ENCODE measurements at places on chromosomes 7 and 10.

DNA sequence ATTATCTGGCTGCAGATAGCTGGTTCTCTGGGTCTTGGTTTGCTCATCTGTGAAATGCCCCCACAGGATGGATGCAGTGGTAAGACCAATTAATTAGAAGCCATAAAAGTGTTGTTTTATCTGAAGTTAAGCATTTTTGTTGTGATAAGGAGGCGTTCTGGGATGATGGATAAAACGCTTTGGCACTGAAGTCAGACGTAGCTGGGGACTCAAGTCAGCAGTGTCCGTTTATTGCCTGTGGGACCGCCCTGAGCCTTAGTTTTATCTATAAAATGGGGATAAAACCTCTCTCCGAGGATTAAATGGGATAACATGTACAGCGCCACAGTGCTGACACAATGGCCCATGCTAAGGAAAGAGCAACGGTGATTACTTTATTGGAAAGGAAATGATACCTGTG lies 34.7 kb downstream of the TCF7L2 start:
- DNase-seq = no peak

GRCh38 chr10:35228058-35228457 lies 101.4 kb downstream of the CREM start:
- no peak for DNase-seq

- no peak for DNase-seq
These were observed 42.4 kb downstream of the SORBS1 start for GRCh38 chr10:95518455-95519452.

DNA sequence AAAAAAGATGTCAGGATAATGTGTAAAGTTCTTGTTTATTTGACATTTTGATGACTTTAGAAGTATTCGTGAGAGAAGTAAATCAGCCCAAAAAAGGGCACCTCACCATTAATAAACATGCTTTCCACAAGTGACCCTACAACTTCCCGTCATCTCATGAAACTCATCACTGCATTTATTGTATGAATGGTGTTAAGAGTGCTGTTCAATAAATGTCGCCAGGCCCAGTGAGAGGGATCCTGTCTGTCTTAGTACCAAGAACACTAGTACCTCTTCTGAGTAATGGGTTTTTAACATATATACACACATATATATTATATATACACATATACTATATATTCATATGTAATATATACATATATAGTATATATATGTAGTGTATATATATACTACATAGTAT lies 61.9 kb downstream of the TMEM26 start:
- no peak for DNase-seq

- no peak for DNase-seq
These were observed 522.6 kb downstream of the GLRX3 start for GRCh38 chr10:130658687-130659290.

DNA sequence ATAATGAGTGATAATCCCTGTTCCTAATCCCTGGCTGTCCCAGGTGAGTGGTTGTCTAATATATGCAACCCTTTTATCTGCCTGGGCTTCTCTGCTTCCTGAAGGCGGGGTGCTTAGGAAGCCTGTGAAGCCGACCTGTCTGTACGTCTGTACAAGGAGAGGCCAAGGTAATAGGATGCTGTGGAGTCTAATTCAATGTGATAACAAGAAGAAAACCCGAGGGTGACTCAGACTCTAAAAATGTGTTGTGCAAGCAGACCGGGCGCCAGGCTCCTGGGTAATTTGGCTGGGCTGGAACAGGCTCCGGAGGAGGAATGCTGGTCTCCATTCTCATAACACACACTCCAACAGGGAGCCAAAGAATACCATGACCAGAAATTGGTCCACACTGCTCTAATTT lies 43.6 kb downstream of the THNSL1 start:
- no peak for DNase-seq

DNA sequence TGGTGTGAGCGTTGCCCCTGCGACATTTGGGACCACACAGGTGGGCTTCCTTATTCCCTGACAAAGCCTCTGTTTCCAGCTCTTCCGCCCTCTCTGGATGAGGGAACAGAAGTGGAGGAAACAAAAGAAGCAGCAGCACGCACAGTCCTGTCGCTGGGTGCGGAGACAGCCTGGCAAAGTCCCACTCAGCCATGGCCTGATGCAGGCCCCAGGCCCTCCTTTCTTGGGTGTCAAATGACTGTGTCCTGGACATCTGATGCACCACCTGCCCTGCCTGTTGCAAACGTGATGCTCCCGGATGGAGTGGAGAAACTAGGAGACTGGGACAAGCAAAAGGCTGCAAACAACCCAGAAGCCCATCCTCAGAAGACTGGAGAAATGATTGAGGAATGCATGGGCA lies 20.7 kb downstream of the ZMIZ2 start:
- no peak for DNase-seq

GRCh38 chr10:100403734-100404133 lies 56.7 kb downstream of the SCD start:
- DNase-seq = no peak

- DNase-seq = no peak
These were observed 155.8 kb upstream of the AOAH start for GRCh38 chr7:36880108-36880507.

DNA sequence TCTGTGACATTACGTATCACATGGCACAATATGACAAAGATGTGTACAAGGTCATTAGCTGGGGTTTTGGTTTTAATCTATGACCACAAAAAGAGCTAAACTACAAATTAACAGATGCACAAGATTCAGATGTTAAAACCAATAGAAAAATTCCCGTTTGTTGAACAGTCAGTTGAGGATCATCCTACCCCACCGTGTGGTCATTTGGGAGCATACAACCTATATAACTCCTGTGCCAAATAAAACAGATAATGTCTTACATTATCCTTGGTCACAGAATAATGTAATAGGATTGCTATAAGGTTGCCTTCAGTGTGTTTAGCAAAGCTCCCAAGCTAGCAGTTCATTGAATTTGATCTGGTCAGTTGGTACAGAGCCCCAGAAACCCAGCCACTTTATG lies 28.2 kb downstream of the ASNS start:
- DNase-seq = no peak

DNA sequence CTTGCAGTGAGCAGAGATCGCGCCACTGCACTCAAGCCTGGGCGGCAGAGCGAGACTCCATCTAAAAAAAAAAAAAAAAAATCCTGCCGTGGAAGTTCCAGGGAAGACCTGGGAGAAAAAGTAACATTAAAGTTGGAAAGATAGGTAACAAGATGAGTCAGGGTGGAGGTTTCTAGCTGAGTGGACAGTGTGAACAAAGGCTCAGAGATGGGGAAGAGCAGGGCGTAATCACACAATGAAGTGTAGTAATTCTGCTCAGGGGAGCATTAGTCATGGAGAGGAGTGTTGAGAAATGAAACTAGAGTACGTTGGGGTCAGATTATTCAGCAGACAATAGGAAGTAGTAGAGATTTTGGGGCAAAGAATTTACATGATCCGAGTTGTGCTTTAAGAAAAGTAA lies 21.6 kb upstream of the WASL start:
- no peak for DNase-seq

GRCh38 chr7:155752756-155753445 lies 59.4 kb downstream of the SHH start:
- DNase-seq = no peak

DNA sequence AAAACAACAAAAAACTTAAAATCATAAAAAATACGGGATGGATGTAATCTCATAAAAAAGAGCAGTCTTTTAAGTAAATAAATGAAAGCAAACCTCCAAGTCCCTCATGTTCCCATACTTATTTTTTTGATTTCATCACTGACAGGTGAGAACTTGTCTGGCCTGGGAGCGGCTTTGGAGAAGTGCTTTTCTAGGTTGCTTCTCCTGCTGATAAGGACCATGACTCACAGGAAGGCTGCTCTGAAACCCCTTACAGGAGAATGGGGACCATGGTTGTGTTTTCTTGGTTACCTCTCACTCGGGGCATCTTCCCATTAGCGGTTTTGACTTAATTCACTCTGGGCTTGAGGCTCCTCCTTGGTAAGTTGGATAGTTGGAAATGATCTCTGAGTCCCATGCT lies 237.4 kb downstream of the CAMK1D start:
- no peak for DNase-seq

GRCh38 chr10:1057106-1057657 lies 997 bp downstream of the WDR37 start:
- no peak for DNase-seq

DNA sequence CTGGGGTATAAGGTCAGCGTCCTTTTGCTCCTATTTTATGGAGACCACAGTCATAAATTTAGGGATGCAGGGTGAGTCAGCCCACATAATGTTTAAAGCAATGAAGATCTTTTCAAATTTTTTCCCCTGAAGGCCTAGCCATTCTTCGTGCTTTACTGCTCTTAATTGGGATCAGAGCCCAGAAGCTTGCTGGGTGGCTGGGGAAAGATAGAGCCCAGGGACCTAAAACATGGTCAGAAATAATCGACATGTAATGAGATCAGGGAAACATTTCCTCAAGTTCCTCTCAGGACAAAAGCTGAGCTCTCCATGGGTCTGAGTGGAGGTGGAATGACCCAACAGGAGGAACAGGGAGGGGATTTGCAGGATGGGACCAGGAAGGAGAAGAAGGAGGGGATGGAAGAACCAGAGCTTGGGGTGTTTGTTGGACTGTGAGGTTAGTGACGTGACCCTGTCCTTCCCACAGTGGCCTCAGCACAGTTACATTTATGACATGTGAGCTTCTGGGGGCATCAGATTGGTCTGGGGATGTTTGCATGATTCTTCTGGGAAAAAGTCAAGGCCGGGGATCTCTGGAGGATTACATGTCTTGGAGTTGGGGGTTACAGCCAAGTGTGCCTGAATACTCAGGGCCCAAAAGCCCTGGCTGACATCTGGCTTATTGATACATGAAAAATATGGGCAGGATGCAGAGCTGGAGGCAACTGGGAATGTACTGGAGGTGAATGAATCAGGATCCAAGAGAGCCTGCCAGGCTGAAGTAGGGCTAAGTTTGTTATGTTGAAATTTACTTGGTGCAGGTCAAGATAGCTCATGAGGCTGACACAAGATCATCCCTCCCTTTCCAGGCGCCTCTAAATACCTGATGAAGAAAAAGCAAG lies 477.9 kb downstream of the RPS24 start:
- no peak for DNase-seq

GRCh38 chr7:68409851-68410250 lies 1188.4 kb upstream of the AUTS2 start:
- no peak for DNase-seq

GRCh38 chr10:119348516-119349240 lies 141.3 kb downstream of the GRK5 start:
- no peak for DNase-seq

DNA sequence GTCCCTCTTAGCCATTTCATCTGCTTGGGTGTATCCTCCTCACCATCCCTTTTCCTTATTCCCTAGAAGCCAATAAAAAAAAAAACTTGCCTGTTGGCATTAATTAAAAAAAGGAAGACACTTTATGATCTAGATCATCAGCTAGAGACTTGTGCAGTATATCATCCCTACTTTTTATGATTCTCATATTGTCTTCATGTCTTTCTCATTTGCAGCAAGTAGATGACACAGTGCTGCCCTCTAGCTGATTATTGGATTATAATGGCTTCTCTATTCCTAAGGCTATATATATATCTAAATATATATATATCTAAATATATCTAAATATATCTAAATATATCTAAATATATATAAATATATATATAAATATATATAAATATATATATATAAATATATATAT lies 272.4 kb upstream of the LRGUK start:
- no peak for DNase-seq

- no peak for DNase-seq
These were observed 479.5 kb downstream of the SDK1 start for GRCh38 chr7:3780525-3780924.

DNA sequence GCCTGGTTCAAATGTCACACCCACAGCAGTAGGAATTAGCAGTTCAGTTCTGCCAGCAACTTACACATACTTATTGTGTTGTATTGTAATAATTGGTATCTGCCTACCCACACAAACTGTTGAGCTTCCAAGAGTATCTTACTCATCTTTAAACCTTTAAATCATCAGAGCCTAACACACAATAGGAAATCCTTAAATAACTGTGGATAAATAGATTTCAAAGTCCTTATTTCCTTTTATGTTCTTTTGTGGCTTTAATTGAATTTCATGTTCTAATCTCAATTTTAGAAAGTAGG lies 3.9 kb downstream of the CASD1 start:
- no peak for DNase-seq

GRCh38 chr7:75687246-75688088 lies 51.3 kb downstream of the HIP1 start:
- DNase-seq = no peak

- DNase-seq = no peak
These were observed 17.4 kb downstream of the CYP3A4 start for GRCh38 chr7:99766484-99767099.

GRCh38 chr7:148485618-148486017 lies 104.9 kb upstream of the C7orf33 start:
- no peak for DNase-seq
